ENCODE measurements at places on chromosomes 12 and 14.

- DNase-seq: peak; percentile 86
Measured at GRCh38 chr12:106245767-106246166, 2.1 kb downstream of the CKAP4 start.

DNA sequence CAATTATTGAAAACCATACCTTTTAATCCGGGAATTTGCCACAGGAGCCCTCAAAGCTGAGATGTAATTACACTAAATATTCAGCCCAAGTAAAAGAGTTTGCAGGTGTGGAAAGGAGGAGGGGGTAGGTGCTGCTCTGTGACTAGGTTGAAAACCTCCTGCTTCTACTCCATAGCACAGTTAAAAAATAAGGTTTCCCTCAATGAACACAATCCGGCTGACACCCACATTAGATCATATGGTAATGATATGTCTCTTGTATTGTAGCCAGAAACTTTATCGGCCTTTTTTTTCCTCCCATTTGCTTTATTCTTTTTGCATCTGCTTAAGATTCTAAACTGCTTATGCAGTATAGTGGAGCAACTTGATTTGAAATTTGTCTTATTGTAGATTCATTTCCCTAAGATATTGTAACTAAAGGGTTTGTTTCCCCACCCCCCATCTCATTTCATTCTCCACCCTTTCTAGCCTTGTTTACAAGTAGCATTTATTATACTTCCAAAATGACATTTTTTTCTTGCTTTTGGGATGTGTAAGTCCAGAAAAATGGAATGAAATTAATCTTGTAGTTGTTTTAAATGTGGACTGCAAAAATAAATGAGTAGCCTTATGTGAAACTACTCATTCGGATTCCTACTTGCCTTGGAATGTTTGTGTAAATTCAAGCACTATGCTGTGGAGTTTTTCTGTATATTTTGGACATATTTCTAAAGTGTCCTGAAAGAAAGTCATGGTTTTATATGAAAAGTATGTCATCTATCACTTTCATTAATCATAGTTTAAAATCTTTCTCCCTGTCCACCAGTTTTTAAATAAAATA is at the start of gene DCN:
DCN (minus strand) TSS at position 182 of the 820 bp plus-strand sequence. CDS start 4,265 bp downstream, outside the sequence.
- peak; percentile 71 for DNase-seq

DNA sequence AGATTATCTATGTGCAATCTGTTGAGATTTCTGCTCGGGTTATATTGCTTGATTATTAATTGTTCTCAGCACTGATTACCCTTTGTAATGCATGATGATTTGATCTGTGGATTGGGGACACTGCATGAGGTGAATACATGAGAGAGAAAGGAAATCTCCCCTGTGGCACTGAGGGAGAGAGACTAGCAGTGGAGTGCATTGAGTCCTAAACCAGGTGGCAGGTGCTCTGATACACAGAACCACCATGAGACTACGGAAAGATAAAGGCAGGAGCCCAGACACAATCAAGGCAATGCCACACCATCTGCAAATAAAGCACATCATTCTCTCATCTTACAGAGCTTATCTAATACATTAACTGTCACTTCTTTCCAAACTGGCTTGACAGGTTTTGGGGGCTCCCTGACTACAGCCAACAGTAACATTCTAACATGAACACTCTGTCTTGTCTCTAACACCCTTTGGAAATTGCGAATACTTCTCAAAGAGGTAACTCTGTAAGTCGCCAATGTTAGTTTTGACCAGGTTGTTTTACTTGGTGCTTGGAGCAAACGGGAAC is 37.6 kb upstream of the TSPAN8 start:
- DNase-seq: no peak

GRCh38 chr12:67649570-67650387 is 1.2 kb downstream of the DYRK2 start:
- no peak for DNase-seq

DNA sequence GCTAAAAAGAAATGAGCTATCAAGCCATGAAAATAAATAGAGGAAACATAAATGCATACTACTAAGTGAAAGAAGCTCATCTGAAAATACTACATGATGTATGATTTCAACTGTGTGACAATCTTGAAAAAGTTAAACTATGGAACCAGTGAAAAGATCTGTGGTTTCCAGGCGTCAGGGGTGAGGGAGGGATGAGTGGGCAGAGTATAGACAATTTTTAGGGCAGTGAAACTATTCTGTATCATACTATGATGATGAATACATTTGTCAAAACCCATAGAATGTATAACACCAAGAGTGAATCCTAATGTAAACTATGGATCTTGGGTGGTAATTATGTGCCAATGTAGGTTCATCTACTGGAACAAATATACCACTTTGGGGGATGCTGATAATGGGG is 21.3 kb downstream of the SPX start:
- no peak for DNase-seq

GRCh38 chr14:43249591-43249990 is 1257.5 kb downstream of the FSCB start:
- DNase-seq: no peak

GRCh38 chr14:104885973-104886689 is 21.1 kb downstream of the CEP170B start:
- no peak for DNase-seq

- peak; percentile 45 for DNase-seq
Measured at GRCh38 chr14:22225516-22226140, 363.4 kb downstream of the DAD1 start.

DNA sequence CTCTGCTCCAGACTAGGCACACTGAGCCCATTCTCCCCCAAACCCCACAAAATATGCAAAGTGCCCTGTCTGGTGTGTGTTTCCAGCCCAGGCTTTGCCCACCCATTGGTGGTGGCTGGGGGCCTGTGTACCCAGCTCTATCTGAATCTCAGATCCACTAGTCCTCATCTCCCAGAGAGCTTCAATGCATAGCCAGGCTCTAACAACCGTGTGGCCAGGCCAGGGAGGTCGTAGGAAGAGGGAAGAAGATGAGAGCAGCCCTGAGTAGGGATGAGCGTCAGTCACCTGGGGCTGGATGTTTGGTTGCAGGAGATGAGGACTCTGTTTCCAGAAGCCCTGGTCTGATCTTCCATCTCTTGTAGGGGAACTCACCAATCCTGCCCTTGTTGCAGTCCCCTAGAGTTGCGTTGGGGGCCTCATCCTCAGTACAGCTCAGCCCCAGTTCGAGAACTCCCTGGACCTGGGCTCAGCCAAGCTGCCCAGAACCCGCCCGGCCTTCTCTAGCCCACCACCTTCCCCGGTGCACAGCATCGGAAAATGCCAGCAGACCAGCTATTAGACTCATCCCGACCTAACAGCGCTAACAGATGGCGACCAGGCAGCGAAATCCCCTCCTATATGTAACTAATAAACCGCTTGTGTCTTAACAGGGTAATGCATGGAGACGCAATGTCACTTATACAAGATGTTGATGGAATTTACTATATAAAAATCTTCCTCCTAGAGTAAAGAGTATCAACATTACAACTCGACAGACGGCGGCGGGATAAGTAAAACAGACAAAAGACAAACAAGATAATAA is 3.2 kb upstream of the LHX5 start:
- no peak for DNase-seq

DNA sequence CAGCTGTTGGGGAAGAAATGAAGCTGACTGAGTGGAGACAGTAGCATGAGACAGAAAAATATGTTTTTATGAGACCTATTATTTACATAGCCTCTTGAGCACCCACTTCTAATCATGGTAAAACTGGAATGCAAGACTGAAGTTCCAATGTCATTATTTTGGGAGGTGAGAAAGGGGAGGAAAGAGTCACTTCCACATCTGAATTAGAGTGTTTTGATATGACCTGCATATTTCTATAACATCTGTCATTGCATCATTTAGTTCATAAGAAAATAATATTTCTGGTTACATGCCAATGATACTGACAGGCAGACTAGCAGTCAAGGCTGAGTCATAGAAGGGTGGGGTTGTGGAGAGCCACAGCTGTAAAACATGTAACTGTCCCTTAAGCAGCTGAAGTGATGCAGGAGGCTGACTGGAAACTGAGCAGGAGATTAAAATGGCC is 26.7 kb downstream of the NTN4 start:
- peak; percentile 83 for DNase-seq

- no peak for DNase-seq
Measured at GRCh38 chr12:118098401-118098800, 5.4 kb downstream of the VSIG10 start.

GRCh38 chr14:80698974-80699373 is 242.6 kb downstream of the CEP128 start:
- DNase-seq: no peak

DNA sequence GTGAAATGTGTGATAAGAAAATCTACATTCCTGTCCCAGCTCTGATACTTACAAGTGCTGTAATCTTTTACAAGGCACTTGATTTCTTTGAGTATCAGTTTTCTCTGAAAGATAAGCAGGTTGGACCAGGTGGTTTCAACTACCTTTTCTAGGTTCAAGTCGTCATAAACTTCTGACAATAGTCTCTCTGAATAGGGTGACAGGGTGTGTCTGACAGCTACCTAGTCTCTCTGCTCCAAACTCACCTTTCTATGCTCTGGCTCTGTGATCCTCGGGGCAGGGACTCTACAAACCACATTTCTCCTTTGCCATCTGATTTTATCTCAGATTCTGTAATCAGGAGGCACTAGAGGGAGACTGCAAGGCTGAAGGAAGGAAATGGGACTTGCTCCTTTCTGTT is 137.7 kb upstream of the SYT1 start:
- DNase-seq: no peak

DNA sequence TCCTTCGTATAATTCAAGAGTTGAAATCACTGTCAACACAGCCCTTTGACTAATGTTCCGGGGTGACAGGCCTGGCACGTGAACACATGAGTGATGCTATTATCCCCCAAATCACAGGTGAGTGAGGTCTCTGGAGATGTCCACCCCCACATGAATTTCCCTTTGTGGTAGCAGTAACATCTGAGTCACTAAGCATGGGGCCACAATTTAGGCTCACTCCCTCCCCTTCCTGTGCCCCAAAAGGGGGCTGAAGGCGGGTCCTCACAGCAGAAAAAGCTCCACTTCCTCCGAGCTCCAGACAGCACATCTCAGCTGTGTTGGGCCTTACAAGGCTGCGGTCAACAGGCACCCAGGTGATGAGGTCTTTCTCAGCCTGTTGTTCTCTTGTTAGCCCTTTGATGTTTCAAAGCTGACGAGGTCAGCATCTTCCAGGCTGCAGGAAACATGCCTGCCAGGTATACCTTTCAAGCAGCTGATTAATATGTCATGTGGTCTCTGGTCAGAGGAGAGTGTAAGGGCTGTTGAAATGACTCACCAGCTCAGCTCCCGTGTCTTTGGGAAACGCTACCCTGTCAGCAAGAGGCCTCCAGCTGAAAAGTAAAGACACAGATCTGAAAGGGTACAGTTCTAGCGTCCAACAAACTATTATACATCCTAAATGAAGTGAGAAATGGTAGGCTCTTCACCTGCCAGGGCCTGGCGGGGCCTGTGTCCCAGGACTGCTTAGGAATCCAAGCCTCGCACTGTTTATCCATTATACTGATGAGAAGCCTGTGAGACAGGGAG is 107.3 kb downstream of the ZFP36L1 start:
- DNase-seq: peak; percentile 62

DNA sequence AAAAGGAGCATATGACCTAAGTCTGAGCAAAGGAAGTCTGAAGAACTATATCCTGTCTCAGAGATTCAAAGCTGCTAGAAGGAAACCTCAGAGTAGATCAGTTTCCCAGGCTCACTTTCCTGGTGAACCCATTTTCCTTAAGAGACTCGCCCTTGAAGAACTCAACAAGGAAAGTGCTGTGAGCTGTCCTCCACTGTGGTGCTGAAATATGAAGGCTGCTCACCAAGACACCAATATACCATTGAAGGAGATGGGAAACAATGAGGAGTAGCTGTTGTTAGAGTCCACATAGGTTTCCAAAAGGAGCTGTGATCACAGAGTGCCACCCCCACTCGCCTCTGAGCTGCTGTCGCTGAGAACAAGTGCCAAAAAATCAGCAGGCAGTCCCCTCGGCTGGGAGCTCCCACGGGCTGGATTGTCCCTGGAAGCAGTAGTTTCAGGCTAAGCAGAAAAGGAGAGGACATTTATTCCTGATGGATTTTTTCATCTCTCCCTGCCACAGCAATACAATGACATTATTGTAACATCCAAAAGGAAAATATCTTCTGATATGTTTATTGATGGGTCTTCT is 282.1 kb downstream of the RPS29 start:
- peak; percentile 25 for DNase-seq

DNA sequence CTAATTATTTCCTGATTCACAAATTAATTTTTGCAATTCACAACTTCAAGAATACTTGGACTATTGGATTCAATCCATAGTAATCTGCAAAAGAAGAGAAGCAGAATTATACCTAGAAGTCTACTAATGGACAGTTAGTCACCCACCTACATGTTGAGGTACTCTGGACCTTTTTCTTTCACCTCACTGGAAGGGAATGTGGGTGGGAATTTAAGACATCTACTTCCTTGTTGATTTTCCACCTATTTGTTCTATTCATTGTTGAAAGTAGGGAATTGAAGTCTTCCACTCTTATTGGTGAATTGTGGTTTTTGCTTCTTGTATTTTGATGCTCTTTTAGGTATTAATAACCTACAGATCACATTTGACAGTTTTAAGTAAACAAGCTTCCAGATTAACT is 11.0 kb downstream of the RESF1 start:
- no peak for DNase-seq

DNA sequence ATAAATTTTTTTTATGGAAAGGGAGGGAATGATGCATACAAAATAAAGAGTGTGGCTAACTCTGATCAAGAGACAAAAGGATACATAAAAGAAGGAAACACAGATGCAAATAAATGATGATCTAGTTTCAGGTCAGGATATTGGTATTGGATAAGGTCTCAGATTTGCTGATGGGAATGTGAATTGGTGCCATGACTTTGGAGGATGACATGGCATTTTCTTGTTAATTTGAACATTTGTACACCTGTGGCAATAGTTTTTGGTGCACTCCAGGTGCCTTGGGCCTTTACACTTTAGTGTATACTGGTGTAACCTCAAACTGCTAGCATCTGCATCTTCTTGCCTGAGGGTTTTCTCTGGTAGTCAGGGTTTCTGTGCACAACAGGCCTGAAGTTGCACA is 279.3 kb downstream of the TMEM121 start:
- DNase-seq: no peak

GRCh38 chr14:23379366-23380196 is 2.7 kb downstream of the CMTM5 start:
- DNase-seq: peak; percentile 25

GRCh38 chr14:90088176-90088575 is 26.4 kb downstream of the KCNK13 start:
- DNase-seq: no peak

Measured in fibroblast of the aortic adventitia (primary cell).